Effector CD4-positive, alpha-beta T cell (primary cell): ENCODE measurements at places on chromosomes 13 and 19.

- no peak for DNase-seq
Observed at GRCh38 chr13:68888832-68889231, 1218.8 kb upstream of the ATXN8OS start.

GRCh38 chr19:55690769-55691545 is 15.9 kb downstream of the EPN1 start:
- no peak for DNase-seq

DNA sequence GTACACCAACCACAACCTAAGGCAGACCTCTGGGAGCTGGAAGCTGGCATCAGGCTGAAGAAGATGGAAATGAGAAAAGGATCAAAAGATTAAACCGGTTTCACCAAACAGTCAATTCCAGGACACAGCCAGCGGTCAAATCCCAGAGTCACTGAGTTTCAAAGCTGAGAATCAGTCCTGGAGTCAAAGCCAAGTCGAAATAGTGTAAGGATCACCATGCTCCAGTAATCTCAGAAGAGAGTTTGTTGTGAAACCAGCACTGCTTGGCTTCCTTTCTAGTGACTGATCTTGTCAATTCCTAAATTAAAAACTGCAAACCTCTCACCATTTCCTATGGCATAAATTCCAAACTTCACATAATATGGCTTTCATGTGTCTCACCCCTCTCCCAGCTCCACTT is 198.8 kb downstream of the GPC6 start:
- DNase-seq, result no peak

DNA sequence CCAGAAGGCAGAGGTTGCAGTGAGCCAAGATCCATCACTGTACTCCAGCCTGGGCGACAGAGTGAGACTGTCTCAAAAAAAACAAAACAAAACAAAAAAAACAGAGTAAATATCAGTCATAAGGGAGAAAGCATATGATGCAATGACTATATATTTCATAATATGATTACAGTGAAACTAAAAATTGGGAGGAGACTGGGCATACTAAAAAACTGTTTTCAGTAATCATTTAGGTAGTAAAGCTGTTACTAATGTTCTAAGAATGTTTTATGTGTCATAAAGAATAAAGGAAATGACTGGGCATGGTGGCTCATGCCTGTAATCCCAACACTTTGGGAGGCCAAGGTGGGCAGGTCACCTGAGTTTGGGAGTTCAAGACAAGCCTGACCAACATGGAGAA is 15.9 kb downstream of the ZNF573 start:
- DNase-seq, result no peak

DNA sequence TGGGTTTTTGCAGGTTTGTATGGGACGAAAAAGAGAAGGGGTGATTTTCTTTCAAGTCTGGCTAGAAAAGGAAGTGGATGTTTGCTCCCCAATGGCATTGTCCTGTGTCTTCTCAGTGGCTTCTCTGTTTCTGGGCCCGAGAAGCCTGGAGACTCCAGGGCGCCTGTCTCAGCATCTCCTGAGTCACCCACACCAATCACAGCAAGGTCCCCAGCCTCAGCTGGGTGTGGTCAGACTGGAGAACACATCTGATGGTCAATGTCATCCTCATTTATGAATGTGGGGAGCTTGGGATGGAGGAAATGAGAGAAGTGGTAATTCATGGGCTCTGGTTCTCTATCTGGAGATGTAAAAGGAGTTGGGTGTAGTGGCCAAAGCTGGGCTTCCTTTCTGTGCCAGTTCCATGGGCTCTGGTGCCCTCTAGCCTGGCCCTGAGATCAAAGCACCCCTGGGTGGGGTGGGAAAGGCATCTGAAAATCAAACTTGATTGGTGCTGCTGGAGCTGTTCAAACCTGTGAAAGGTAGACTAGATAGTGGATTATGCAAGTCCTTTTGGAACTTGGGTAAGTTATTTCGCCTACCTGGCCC is 13.4 kb downstream of the RASL11A start:
- DNase-seq, result no peak

GRCh38 chr13:75495938-75496337 is 14.0 kb upstream of the TBC1D4 start:
- no peak for DNase-seq

DNA sequence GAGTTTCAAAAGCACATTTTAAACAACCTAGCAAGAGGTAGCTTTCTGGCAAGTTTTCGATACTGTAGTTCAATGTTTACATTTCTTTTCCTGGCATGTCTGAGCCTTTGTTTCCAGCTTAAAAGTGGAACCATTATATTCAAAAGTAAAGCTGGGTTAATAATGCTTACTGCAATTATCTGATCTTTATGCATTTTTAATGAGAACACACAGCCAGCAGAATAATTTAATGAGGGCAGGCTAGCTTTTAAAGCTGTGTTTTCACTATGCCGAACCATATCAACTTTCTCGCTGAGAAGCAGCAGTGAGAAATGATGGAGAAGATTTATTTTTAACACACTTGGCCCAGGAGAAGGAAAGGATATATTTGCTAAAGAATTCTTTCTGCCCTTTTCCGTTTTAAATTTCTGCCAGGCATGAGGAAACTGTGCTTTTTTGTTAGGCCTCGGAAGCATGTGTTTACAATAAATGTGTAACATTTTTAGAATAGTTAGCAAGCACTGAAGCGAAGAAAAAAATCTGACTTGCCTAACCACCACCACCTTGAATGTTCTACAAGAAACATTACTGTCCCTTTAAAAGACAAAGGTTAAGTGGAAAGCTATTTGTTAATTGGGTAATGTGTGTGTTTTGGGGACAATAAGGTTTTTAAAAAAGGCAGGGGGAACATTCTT is 1.0 kb downstream of the MBNL2 start:
- DNase-seq, result no peak

DNA sequence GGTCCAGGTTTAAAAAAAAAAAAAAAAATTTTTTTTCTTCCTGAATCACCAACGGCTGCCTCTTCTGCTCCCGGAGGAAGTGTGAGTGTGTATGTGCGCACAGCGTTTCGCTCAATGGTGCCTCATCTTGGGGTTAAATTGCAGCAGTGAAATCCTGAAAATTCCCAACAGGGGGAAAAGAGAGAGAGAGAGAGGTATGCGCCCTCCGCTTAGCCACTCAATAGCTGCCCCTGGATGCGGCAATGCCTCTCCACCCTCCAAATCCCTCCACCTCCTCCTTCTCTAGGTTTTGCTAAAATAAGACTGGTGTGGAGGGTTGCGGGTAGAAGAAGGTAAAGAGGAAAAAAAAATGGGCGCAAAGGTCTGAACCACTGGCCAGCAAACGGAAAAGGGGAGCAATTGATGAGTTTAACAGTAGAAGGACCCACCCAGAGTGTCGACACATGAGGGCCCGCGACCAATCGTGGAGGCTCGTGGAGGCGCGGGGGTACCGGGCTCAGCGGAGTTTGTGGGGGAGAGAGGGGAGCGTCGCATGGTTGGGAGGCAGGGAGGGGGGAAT is 853 bp upstream of the CACNA1A start:
- no peak for DNase-seq

- DNase-seq, result no peak
Observed at GRCh38 chr13:100203696-100204367, 114.9 kb downstream of the PCCA start.

GRCh38 chr19:51256155-51256625 is 5.3 kb downstream of the SIGLECL1 start:
- DNase-seq, result no peak

DNA sequence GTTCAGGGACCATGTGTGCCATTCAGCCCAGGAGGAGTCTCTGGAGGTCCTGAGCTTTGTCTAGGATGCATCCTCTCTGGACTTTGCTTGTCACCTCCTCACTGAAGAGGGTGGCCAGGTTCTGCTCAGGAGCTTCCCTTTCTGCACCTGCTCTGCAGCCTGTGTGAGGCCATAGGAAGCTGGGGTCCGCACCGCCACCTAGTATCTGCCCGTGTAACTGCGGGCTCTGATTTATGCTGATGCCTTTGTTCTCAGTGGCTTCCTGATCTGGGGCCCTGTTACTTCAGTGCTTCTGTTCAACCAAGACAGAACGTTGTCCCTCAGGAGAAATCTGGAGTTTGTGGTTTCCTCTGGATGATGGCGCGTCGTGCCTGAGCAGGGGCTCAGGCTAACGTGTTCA is 15.5 kb downstream of the ZNF610 start:
- DNase-seq, result no peak

DNA sequence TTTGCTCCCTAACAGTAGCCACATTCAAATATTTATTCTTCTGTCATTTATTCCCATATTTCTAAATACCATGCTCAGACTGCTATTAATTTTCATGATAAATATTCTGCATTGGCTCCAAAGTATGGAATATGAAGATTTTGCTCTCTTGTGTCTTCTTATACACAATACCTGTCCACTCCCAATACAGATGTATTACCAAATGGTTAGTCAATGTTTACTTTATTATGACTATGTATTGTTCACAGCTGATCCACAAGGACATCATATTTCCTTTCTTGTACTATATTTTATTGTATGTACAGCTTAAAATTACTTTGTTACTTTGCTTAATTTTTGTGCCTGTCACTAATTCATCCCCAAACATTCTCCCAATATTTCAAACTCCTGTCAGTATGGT is 322.3 kb downstream of the OXGR1 start:
- no peak for DNase-seq

DNA sequence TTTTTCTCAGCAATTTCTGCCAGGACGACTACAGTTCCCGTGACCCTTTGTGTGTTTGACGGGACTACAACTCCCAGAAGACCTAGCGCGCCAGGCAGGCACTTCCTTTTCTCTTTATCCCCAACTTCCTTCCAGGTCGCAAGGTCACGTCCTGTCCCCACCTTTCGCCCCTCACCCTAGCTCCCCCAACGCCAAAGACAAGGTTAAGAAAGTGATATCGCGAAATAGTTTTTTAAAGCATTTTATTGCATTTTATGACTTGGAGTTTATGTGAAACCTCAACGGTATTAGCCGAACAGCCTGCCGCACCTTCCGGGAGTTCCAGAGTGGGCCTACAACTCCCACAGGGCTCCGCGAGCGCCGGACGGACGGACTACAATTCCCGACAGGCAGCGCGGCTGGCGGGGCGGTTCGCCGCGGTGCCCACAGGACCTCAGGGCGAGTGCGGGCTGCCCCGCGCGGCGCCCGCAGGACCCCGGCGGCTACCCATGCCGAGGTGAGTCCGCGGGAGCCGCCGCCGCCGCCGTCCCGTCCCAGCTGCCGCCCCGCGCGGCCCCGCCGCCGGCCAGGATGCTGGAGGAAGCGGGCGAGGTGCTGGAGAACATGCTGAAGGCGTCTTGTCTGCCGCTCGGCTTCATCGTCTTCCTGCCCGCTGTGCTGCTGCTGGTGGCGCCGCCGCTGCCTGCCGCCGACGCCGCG is at the start of gene NCLN:
Gene NCLN (plus strand): TSS at position 470 of the 699 bp plus-strand sequence. CDS start 101 bp downstream, at position 571.
- DNase-seq, result peak; percentile 94

DNA sequence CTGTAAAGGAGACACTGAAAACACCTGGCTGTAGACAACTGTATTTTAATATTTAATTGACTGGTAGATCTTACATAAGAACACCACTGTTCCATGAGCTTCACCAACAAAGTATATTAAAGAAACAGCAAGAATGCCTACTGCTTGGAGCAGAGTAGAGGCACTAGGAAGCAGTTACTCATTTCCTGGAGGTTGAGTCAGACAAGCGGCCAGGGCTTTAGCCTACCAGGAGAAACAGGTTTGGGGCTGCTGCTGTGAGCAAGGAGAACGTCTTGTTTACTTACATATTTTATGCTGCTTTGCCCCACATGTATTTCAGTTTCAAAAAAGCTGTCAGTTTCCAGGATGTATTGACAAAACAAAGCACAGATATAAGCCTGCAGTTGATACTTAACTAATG is 33.4 kb downstream of the ALG5 start:
- DNase-seq, result no peak

DNA sequence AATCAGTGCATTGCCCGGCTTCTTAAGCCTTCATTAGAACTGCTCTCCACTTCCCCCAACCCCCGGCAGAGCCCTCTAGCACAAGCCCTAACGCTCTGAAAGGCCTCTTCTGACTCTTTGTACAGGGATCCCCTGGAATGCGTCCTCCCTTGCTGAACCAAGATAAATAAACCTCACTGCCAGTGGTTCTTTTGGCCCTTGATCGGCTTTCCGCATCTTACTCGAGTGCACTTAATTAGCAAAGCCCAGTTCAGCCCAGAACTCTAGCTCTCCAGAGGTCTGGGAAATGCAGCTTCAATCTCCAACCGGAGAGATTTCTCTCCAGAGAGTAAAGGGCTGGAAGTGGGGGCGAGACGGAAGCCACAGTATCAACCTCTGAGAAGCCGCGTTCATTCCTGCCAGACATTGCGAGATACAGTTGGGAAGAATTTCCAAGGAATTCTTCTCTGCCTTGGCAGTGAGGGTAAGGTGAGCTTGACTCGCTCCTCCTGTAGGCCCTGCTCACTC is 8.7 kb upstream of the ZNF444 start:
- no peak for DNase-seq

GRCh38 chr13:34842466-34842865 is 99.6 kb upstream of the NBEA start:
- DNase-seq, result no peak

DNA sequence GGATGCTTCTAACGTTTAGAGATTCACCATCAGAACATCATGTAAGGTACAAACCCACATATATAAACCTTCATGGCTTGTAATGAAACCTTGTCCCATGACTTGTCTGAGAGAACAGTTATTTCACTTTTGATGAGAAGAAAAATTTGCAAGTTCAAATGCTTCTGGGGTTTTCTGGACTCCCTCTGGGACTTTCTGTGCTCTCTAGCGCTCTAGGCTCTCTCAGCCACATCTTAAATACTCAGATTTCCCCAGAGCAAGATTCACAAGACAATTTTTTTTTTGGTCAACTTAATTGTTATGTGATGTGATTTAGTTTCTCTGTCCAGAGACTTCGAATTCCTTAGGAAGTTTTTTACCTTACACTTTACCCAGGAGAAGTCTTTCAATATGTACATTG is 282.8 kb upstream of the EDNRB start:
- no peak for DNase-seq
